CD4-positive, alpha-beta T cell treated with Interferon alpha-2 for 1 hour (primary cell): ENCODE measurements at places on chromosomes 6 and 20.
A peak's percentile ranks its signal among the peaks of the same experiment; 100 is the strongest.

DNA sequence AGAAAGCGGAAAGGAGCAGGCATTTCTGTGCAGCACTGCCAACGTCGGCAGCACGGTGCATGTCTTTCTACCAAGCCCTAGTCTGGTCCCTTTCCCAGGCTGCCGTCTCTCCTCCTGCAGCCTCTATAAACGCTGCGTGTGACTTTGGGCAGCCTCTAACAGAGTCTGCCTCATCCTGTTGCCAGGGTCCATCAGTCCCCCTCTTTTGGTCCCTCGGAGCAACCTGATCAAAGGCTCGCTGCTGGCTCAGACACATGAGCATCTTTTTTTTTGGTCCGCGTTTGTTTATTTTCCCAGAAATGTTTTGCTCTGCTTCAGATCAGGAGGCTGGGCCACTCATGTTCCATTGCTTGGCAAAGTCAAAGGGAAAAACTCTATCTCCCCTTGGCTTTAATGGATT, 166.8 kb upstream of the CST7 start:
- DNase-seq: no peak

DNA sequence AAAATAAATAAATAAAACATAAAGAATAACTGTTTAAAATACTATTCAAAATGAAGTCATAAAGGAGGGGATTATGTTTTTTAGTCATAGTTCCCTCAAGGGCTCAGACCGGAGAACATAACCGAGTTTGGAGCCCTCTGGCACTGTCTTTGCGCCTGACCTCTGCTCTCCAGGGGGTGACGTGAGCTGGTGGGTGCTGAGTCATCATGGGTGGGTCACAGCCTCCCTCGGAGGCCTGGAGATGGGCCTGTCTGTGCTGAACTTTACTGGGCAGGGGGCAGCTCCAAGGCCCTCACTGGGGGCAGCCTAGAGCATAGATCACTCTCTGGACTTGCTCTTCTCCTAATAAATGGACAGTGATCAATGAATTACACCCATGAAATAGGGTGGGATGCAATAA, 3.1 kb upstream of the MAVS start:
- no peak for DNase-seq

DNA sequence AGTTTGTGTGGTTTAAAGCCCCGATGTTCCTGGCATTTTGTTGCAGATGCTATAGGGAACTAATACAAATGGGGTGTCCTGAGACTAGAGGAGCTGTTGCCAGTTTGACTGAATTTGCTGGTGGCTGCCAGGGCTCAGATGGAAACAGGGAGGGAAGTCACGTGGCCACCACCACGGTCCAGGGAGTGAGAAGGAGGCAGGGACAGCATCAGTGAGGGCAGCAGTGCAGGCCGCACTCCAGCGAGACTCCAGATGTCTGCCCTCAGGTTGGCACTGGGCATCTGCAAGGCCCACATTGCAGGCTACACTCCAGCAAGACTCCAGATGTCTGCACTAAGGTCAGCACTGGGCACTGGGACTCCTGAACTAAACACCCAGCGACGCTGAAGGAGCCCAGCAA, 86.2 kb downstream of the RAMACL start:
- DNase-seq: no peak

GRCh38 chr6:34970957-34971356, 81.9 kb downstream of the ANKS1A start:
- DNase-seq: no peak

- no peak for DNase-seq
These were observed 159.2 kb downstream of the ATXN1 start for GRCh38 chr6:16602035-16602434.

GRCh38 chr20:35953387-35954199, 709 bp downstream of the SCAND1 start:
- peak; percentile 73 for DNase-seq

DNA sequence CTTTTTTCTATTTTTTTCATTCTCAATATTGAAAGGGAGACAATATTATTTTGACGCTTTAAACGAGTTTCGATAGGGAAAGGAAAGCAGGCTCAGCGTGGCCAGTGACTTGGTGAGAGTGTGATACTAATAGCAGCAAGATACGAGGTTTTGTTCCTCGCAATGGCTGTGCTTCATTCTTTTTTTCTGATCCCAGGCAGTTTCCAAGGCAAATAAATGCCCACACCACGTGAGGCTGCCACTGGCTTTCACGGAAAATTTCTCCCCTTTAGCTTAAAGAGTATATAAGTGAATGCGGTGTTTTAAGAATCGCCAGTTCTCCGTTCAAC, 196.4 kb upstream of the ZNF184 start:
- no peak for DNase-seq

- no peak for DNase-seq
These were observed 140.3 kb upstream of the STMND1 start for GRCh38 chr6:16961577-16961976.

GRCh38 chr20:33835615-33836172, 24.5 kb downstream of the CHMP4B start:
- DNase-seq: no peak

DNA sequence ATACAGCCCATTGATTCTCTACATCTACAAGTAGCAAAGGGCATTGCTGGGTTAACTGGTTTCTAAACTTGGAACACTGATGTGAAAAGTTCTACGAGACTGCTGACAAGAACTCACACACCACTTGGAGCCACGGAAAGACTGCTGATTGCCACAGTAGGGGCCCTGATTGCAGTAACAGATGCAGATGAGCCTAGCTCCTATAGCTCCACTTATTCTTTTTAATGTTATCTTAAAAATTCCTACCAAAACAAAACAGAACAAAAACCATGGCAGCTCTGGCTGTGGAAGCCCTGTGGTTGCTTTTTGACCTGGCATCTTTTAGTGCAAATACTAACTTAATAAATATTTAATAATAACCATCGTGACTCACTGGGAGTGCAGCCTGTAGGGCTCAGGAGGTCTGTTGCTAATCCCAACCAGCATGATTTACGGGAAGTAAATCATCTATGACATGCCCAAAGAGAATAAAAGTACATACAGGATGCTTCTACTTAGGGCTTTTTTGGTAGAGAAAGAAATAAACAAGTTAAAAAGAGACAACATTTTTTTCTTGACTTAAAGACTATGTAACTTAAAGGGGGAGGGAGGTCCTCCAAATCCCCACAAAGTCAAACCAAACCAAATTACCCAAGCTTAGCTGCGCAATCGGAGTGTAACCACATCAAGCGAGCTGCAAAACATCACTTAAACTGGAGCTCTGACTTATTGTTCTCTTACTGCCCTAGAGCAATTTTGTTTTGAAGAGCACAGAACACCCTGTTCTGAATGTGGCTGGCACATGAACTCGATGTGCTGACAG, 87.2 kb downstream of the FKBP5 start:
- peak; percentile 85 for DNase-seq

DNA sequence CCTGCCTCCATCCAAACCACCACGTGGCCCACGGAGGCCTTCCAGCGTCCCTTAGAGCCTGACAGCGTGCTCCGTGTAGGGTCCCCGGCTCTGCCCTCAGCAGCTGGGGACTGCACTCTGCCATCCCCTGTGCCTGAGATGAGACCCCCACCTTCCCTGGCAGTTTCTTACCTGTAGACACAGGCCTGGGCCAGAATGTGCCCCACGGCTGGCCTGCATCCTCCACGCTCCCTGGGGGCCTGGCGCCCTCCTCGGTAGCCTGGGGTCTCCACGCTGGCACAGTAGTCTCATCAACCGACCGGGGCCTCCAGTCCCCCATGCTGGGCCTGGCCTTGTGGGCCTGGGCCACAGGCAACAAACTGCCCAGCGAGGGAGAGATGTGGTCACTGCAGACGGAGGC, 9.6 kb downstream of the DACT2 start:
- no peak for DNase-seq

DNA sequence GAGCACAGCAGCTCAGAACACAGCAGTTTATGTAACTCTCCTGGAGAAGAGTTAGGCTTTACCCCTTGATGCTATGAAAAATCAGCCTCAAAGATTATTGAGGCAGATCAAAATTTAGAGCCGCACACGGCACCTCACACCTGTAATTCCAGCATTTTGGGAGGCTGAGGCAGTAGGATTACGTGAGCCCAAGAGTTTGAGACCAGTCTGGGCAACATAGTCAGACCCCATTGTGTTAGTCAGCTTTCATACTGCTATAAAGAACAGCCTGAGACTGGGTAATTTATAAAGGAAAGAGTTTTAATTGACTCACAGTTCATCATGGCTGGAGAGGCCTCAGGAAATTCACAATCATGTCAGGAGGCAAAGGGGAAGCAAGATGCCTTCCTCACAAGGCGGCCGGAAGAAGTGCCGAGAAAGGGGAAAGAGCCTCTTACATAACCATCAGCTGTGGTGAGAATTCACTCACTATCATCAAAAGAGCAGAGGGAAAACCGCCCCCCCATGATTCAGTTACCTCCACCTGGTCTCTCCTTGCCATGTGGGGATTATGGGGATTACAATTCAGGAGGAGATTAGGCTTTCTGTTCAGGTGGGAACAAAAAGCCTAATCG, 87.7 kb downstream of the SGK1 start:
- DNase-seq: peak; percentile 59

DNA sequence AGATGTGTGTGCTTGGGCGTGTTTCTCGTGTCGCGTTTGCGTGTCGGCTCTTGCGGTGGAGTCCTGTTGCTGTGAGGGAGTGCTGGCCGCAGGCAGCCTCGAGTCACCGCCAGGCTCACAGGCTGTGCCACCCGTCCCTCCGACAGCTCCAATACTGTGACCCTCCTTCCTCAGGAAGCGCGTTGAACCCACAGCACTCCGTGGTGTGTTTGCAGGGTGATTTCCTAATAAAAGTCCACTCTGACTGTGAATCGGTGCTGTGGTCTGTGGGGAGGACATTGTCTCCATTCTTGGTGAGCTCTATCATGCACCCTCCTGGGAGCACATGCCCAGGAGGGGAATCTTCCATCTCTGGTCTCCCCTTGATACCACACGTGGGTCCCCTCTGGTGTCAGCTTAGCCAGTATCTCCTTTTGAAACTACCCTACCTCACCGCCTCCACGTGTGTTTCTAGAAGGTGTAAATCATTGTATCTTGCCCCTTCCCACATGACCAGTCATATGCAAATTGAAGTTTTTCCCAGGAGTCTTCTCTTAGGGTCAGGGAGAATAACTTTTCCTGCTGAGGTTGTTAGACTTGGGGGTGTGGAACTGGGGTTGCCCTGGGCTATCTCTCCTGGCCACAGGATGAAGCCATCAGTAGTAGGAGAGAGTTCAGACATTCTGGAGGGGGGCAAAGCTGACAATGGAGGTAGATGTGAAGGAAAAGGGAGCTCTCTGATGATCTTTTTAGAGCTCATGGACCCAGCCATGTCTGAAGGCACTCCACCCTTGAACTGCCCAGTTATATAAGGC, 13.3 kb upstream of the PCMTD2 start:
- DNase-seq: no peak

GRCh38 chr6:45574014-45574461, 196.3 kb upstream of the SUPT3H start:
- no peak for DNase-seq

DNA sequence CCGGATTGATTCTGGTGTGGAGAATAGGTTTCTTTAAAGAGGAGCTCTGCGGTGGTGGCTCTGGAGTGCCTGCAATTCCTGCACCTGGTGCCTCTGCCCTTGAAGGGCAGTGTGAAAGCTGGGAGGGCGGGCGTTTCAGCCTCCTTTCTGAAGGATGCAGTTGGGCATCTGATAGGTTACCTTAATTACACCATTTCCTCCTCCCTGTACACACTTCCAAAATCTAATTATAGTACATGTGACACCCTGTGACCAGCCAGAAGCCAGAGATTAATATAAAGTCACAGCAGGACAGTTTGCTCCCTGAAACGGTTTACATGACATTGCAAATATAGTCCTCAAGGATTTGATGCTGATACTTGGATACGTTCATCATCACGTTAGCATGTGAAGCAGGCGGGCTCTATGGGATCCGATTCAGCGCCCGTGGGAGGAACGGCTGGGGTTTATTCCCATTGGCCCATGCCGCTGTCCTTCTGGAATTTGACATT, 548.2 kb downstream of the QKI start:
- DNase-seq: no peak

GRCh38 chr6:88492241-88492640, 326.1 kb upstream of the CNR1 start:
- no peak for DNase-seq

GRCh38 chr6:7652957-7653356, 63.0 kb downstream of the SNRNP48 start:
- no peak for DNase-seq

DNA sequence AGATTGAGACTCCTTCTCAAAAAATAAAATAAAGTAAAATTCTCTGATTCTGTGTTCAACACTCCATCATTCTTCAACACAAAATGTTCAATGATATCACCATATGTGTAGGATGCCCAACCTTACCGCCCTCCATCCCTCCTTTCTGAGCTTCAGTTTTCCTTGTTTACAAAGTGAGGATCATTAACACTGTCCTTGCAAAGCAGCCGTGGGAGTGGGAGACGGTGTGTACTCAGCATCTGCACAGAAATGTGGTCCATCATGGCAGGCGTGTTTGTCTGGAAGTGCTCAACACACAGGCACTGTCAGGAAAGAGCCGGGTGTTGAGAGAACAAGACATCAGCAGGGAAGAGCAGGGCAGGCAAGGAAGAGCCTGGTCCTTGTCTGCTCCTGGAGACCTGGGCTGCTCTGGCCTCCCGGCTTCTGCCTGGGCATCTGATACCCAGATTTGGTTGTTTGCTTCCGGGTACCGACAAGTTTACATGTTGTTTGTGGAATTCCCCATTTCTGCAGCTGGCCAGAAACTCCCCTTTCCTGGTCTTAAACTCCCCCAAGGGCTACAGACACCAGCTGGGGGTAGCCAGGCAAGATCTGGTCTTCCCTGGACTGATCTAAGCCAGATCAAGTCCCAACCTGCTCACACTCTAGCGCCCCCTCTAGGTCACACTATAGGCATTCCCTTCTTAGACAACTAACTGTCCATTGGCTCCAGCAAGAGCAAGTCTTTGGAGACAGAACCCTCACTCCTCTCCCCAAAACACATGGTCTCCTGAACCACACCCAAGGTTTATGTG, 26.7 kb upstream of the TTPAL start:
- no peak for DNase-seq

- DNase-seq: no peak
These were observed 33.1 kb upstream of the TNFRSF21 start for GRCh38 chr6:47342824-47343223.

- DNase-seq: peak; percentile 42
These were observed 1.3 kb downstream of the SRF start for GRCh38 chr6:43172104-43173007.

DNA sequence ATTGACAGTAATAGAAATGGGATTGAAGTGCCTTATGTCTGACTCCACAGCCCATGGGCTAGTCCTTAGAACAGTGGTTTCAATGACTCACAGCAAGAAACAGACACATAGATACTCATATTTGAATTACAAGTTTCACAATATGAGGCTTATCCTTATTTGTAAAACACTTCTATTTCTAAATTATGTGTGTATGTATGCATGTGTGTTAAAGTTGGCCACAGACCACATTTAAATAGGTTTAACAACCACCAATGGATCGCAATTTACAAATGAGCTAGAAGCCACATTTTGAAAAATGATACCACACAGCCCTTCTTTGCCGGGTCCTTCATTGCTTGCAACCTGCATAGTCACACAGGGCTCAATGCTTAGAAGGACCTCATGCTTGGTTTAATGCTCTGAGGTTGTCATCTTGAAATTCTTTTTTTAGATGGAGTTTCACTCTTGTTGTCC, 157.8 kb upstream of the PREP start:
- no peak for DNase-seq

- DNase-seq: no peak
These were observed 43.4 kb downstream of the ZHX3 start for GRCh38 chr20:41274152-41274551.
